Activated CD4-positive, alpha-beta memory T cell treated with anti-CD3 and anti-CD28 coated beads, Interleukin-2, amount 10 ng/mL, durations not matched to agents 7 days and 5 days (primary cell): ENCODE measurements at places on chromosomes 3 and 15. TPM values are rescaled to one million over a fixed set of nuclear protein-coding genes. Genes with fewer than 3 reads are reported as not detected.
A peak's percentile ranks its signal among the peaks of the same experiment; 100 is the strongest.

Gene RARB
- not detected for total RNA-seq

Gene SNAPC5
- total RNA-seq = 17.2 TPM

- H3K4me3 ChIP-seq = no peak overlapping the region
- H3K27me3 ChIP-seq = no peaks in the 10 kb centered on the region
- H3K27ac ChIP-seq = no peak overlapping the region
- no peaks in the 10 kb centered on the region for H3K4me1 ChIP-seq
- DNase-seq = no peak
- no peaks in the 10 kb centered on the region for H3K36me3 ChIP-seq
Observed at GRCh38 chr3:140238646-140239314, 303.8 kb downstream of the CLSTN2 start.

GRCh38 chr15:28961391-28961790 is 75.6 kb downstream of the APBA2 start:
- no peak overlapping the region for H3K4me3 ChIP-seq
- H3K36me3 ChIP-seq = no peaks in the 10 kb centered on the region
- peaks cover 3% of the 10 kb centered on the region for H3K4me1 ChIP-seq
- DNase-seq = no peak
- H3K27ac ChIP-seq = no peak overlapping the region
- H3K27me3 ChIP-seq = peaks cover 1% of the 10 kb centered on the region

- H3K36me3 ChIP-seq = no peaks in the 10 kb centered on the region
- peak; percentile 11 for DNase-seq
- H3K4me1 ChIP-seq = no peaks in the 10 kb centered on the region
- H3K27ac ChIP-seq = no peak overlapping the region
- H3K4me3 ChIP-seq = no peak overlapping the region
Observed at GRCh38 chr3:43882976-43883680, 192.4 kb downstream of the ABHD5 start.

DNA sequence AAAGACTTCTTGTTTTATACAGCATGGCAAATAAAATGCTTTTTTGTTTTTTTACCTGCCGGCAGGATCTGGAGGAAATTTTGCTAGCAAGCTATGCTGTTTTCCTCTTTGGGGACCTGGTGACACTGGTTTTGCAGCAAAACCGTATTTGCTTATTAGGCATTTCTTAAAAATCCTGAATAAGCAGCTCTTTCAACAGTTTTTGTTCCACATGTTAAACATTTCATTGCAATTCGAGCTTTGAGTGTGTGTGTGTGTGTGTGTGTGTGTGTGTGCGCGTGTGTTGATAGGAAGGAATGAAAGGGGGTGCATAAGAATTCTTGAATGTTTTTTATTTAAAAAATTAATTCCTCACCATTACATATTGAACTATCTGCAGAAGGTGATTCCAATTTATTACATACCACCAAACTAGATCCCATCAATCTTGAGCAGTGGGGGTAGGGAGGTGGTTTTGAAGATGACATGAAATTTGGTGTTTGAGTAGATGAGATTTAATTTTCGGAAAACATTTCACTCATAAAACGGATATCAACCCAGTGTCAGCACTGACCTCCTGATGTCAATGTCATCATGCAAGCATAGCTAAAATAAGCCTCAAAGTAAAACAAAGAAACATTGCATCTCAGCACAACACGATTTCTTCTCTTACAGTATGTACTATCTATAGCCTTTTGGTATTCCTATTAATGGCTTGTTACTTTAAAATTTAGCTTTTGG is 17.3 kb downstream of the ZBTB38 start:
- peak overlapping the region; percentile 65 for H3K27ac ChIP-seq
- H3K4me3 ChIP-seq = peak overlapping the region; percentile 63
- no peaks in the 10 kb centered on the region for H3K27me3 ChIP-seq
- peaks cover 5% of the 10 kb centered on the region for H3K36me3 ChIP-seq
- peaks cover 39% of the 10 kb centered on the region for H3K4me1 ChIP-seq

- no peak for DNase-seq
- peak overlapping the region; percentile 84 for H3K27ac ChIP-seq
- H3K4me1 ChIP-seq = peaks cover 38% of the 10 kb centered on the region
- H3K27me3 ChIP-seq = peaks cover 5% of the 10 kb centered on the region
- no peaks in the 10 kb centered on the region for H3K36me3 ChIP-seq
Observed at GRCh38 chr3:43689766-43690399, 855 bp upstream of the ABHD5 start.

DNA sequence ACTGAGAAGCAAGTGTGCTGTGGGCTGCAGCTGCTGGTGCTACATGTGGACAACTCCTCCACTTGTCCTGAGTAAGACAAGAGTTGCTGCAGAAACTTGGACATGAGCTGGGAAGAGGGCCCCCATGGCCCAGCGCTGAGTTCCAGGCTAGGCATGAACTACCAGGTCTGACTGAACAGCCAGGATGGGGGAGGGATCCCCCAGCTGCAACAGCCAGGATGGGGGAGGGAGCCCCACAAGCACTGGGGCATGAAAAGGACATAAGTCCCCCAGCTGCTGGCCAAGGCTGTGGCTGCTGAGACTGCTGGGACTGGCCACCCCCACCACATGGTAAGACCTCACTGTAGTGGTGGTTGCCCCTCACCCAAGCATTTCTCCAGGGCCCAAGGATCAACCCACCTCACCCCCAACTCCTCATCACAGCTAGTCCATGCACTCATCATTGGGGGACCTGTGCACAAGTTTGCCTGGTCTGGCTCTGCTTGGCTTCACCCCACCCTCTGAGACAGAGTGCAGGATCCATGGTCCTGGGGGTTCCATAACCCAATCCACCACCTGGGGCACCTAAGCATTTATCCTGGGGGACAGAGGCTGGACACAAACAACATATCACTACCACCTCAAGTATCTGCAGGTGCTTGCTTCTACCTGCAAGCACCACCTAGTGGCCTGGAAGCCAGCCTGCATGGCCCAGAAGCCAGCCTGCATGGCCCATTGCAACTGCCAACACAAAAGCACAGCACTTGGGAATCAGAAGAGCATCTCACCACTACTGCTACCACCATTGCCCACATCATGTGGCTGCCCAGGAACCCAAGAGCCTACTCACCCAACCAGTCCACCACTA is 84.5 kb upstream of the STT3B start:
- DNase-seq = peak; percentile 50
- H3K4me3 ChIP-seq = no peak overlapping the region
- H3K4me1 ChIP-seq = peaks cover 29% of the 10 kb centered on the region
- no peaks in the 10 kb centered on the region for H3K27me3 ChIP-seq
- peaks cover 14% of the 10 kb centered on the region for H3K36me3 ChIP-seq

GRCh38 chr3:139560411-139560810 is 20.9 kb upstream of the RBP1 start:
- no peak overlapping the region for H3K4me3 ChIP-seq
- H3K4me1 ChIP-seq = no peaks in the 10 kb centered on the region
- peaks cover 6% of the 10 kb centered on the region for H3K27me3 ChIP-seq
- H3K36me3 ChIP-seq = no peaks in the 10 kb centered on the region
- H3K27ac ChIP-seq = no peak overlapping the region
- no peak for DNase-seq
